ENCODE measurements at places on chromosomes 2 and 18.

- DNase-seq = no peak
These were observed 62.0 kb upstream of the MRPS9 start for GRCh38 chr2:104975851-104976250.

DNA sequence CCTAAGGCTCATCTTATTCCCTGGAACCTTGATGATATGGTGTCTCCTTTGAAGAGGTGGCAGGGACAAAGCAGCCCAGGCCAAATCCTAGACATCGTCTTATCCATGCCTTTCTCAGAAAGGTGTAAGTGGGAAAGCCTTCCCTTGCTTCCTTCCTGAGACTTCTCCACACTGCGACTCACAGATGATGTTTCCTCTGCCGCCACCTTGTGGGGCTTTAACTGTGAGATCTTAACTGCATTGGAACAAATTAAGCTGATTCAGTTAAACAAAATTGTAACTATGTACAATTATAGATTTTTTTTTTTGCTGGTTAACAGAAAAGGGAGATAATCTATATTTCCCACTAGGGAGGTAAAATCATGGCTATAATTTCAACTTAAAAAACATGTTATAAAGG is 10.0 kb upstream of the GCA start:
- DNase-seq = no peak

- no peak for DNase-seq
These were observed at the start of gene DSC2 for GRCh38 chr18:31102025-31102684. DSC2 (minus strand) TSS chr18:31102421; CDS start chr18:31101971, 450 bp downstream.

- no peak for DNase-seq
These were observed 150.2 kb upstream of the ZEB2 start for GRCh38 chr2:144670080-144670479.

- DNase-seq = no peak
These were observed 211.6 kb downstream of the EN1 start for GRCh38 chr2:118635891-118636290.

DNA sequence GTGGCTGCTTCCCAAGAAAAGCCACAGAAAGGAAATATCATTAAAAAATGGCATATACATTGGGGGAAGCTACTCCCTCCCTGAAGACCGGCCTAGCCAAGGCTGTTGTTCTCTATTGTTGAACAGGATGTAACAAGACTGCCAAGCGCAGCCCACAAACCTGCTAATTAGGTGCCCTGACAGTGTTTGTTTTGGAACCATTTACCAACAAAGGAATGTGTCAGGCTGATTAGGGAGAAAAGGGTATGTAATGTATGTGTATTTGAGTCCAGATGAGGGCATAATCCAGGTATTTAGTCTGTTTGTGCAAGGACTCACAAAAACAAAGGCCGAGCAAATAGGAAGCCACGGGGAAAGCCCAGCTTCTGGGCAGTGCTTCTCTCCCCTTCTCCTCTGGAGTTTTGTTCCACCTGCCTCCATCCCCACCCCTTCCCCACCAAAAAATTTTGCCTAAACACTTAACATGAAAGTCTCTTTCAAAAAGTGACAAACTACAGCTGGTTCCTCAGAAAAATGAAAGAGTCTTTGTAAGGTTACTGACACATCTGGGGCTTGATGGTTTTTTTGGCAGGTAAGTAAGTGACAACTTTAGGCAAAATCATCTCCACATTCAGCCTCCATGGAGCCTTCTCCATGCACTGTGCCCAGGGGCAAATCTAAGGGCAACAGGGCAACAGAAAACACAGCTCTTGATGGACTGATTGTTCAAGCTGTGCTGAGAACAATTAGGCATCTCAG is 78.3 kb upstream of the FZD5 start:
- no peak for DNase-seq

All from stimulated activated CD8-positive, alpha-beta memory T cell treated with anti-CD3 and anti-CD28 coated beads, Interleukin-15, amount 100 ng/mL, for 48 hours (primary cell).